ENCODE measurements at places on chromosomes 2 and 18. TPM values are rescaled to one million over a fixed set of nuclear protein-coding genes. Genes with fewer than 3 reads are reported as not detected.

DNA sequence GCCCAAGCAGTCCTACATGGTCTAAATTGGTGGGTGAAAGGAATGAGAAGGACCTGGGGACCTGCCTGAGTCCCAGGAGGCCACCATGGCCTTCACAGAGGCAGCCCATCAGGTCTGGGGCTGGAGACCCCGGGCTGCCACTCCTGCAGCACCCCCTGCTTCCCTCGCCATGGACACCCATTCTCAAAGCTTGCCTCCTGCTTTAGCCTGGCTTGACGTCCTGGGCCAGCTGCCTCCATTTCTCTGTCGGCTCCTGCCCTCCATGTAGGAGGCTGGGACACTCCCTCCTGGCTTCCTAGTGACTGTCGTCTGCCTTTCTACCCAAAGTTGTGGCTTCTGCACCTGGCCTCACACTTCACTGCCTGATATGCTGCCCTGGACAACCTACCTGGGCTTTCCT is 198.6 kb downstream of the FAM210A start:
- DNase-seq: no peak

- no peak for DNase-seq
These were observed 183.2 kb upstream of the ITGA4 start for GRCh38 chr2:181273986-181274385.

GRCh38 chr18:49566217-49566770 is 4.4 kb downstream of the LIPG start:
- no peak for DNase-seq

GRCh38 chr2:241323778-241324177 is 8.1 kb downstream of the SEPTIN2 start:
- no peak for DNase-seq

TMEM163 gene
- total RNA-seq: 0.60 TPM

DNA sequence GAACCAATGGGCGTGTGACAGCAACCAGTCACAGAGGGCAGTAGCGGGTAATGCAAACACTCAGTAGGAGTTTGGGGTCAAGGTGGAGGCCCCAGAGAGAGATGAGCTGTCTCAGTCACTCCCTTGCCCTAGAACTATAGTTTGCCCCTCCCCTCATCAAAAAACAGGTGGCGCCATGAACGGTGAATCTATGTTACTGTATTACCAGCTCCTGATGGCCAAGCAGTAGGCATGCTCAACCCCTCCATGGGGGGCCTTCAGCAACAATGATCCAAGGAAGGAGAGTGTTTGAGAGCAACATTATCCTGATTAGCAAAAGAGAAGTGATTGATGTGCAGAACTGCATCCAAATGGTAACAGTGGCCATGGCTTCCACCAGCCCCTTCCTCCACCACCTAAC is 30.4 kb downstream of the TRABD2A start:
- no peak for DNase-seq

AMMECR1L gene
- total RNA-seq: 15.6 TPM
